Activated CD4-positive, CD25-positive, alpha-beta regulatory T cell treated with anti-CD3 and anti-CD28 coated beads, Interleukin-2, amount 50 U/mL, for 72 hours (primary cell): ENCODE measurements at places on chromosomes 2 and 18.

- no peak for DNase-seq
Measured at GRCh38 chr18:38444971-38445803, 879.6 kb upstream of the CELF4 start.

DNA sequence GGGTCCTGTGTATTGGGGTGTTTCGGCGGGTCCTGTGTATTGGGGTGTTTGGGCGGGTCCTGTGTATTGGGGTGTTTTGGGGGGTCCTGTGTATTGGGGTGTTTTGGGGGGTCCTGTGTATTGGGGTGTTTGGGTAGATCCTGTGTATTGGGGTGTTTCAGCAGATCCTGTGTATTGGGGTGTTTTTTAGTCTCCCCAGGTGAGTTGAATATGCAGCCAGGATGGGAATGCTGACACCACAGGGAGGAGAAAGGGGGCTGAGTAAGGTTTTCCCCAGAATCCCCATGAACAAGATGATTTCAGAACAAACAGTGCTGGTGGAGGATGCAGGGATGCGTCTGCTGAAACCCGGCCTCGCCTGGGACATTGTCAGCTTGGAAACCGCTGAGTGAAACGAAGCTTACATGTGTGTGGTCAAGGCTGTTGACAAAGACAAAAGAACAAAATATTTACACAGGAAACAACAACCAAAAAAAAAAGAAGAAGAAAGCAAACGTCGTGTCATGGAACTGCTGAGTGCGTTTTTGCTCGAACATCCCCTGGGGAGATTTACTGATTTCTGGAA is 88.5 kb upstream of the ODC1 start:
- no peak for DNase-seq

GRCh38 chr2:168561991-168562390 is 105.9 kb downstream of the CERS6 start:
- DNase-seq, result no peak

- no peak for DNase-seq
Measured at GRCh38 chr2:55309446-55309845, 40.4 kb upstream of the MTIF2 start.

GRCh38 chr2:70947556-70948184 is 12.0 kb downstream of the ATP6V1B1 start:
- DNase-seq, result no peak

GRCh38 chr2:191878548-191879279 is 31.8 kb upstream of the CAVIN2 start:
- no peak for DNase-seq

DNA sequence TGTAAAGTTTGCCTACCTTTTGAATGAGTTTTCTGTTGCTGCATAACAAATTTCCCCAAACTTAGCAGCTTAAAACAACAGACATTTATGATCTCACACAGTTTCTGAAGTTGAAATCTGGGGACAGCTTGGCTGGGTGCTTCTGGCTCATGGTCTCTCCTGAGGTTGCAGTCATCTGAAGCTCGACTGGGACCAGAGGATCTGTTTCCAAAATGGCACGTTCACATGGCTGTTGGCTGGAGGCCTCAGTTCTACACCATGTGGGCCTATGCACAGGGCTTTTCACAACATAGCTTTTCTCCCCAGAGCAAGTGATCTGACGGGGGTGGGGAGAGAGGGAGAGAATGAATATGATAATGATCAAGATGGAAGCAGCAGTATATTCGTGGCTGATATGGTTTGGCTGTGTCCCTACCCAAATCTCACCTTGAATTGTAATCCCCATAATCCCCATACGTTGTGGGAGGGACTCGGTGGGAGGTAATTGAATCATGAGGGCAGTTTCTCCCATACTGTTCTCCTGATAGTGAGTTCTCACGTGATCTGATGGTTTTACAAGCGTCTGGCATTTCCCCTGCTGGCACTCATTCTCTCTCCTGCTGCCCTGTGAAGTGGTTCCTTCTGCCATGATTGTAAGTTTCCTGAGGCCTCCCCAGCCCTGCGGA is 3.5 kb downstream of the RALB start:
- DNase-seq, result no peak

DNA sequence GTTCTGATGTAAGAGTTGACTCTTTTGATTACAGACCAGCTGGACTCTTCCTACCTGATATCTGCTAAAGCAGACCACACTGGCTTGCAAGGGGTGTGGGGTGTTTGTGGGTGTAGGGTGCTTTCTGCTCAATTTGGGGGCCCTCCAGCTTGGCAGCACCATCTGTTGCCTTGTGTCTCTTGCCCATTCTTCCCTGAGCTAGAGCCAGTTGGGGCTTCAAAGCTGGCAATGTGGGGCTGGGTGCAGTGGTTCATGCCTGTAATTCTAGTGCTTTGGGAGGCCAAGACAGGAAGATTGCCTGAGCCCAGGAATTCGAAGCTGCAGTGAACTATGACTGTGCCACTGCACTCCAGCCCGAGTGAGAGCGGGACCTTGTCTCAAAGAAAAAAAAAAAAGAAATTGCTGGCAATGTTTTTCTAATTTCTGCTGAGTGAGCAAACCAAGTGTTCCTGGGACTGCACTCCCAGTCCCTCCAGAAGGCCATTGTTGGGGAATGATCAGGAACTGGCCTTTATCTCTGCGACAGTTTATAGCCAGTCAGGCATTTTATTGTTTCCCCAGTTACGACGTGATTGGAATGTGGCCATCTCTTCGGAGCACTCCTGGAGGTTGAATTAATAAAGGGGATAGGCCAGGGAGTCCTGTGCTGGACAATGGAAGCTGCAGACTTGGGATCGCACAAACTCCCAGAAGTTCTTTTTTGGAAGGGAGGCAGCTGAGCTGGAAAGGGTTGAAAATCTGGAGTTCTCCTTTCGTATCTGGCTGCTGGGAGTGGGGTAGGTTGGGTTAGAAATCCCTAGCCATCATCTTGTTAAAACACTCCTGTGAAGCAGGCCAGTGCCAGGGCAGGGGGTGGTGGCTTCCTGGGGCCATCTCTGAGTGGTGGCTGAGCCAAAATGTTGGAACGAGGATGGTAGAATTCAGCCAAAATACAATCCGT is 57.2 kb downstream of the LIPG start:
- DNase-seq, result no peak

- DNase-seq, result no peak
Measured at GRCh38 chr2:221779614-221780067, 207.5 kb upstream of the EPHA4 start.

GRCh38 chr2:60439219-60439974 is 114.1 kb downstream of the BCL11A start:
- DNase-seq, result no peak

- no peak for DNase-seq
Measured at GRCh38 chr18:22391407-22392345, 26.0 kb downstream of the CTAGE1 start.

DNA sequence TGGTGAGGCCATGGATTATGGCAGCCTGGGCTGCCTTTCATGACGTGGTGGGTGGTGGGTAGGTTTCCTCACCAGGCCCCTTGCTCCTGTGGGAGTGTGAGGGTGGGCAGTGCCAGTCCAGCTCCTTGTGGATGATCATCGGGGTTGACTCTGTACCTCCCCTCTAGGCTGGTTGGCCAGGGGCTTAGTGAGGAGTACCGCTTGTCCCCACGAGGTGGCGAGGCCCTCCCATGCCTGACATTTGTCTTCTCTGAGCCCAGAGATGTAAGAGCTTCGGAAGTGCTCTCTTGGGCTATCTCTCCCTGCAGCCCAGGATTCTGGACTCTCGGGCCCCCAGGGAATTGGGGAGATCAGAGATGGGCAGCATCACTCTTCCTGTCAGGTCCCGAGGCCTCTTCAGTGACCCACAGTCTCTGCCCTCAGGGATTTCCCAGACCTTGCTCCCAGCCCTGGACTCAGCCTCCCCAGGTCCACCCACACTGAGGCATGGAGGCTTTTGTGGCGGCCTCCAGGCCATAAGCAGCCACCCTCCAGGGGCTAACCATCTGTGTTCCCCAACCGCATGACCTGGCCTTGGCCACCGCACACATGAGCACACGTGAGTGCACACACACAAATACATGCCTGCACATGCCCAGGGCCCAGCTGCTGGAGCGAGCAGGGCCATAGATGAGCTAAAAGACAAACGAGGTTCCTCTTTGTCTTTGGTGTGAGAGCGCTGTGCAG is 6.5 kb downstream of the SPR start:
- DNase-seq, result no peak

DNA sequence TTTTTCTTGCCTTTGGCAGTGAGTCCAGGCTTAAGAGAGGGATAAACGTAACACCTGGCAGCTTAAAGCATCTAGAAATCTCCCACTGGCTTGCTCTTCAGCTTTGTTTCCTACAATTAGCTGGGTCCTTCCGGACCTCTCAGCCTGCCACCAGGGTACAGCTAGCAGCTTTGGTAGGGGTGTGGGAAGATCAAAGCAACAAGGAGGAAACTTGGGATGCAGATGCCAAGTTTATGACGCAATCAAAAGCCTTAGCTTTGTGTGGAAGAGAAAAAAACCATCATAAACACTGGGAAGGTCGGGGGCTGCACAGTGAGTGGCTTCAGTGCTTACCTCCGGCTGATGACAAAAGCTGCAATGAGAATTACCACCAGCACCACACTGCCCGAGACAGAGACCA is 116.9 kb downstream of the EPHA4 start:
- no peak for DNase-seq

DNA sequence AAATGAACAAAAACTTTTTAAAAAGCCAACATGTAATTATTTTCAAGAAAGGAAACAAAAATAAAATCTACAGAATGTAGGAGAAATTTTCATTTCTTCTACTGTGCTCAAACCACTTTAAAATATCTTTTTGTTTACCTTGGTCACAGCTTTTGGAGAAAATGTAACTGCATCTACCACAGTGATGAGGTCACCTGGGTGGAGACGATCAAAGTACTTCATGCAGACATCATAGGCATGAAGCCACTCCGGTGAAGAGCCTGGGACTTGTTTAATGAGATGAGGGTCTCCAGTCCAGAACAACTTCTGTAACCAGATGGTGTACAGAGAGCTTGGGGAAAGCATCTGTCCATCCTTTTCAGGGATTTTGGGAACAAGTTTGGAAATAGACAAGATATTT is 285.8 kb downstream of the NBAS start:
- DNase-seq, result no peak

DNA sequence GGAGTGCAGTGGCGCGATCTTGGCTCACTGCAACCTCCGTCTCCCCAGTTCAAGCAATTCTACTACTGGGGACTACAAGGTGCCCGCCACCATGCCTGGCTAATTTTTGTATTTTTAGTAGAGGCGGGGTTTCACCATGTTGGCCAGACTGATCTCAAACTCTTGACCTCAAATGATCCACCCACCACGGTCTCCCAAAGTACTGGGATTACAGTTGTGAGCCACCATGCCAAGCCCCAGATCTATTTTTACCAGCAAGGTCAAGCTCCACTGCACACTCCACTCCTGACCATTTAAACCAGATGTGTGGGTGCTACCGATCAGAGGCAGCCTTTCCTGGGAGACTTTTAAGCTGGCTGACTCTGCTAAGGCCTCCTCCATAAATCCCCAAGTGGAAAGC is 67.5 kb upstream of the CD226 start:
- no peak for DNase-seq

DNA sequence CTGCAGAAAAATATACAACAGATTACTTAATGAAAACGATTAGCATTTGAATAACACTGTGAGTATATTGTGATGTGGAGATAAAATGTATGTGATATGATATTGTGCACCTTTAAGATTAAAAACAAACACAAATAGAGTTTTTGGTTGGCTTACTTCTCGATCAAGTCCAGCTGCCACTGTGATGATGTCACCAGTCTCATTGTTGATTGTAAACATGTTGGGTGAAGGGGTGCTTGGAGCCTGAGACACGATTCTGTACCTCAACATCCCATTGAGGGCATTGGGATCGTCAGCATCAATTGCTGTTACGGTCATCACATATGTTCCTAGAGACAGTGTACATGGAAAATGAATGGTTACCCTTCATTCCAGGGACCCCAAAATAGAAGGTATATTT is 174.1 kb downstream of the CDH2 start:
- DNase-seq, result no peak

- no peak for DNase-seq
Measured at GRCh38 chr2:102604769-102605168, 14.6 kb upstream of the SLC9A2 start.

- no peak for DNase-seq
Measured at GRCh38 chr2:65309699-65310098, 82.1 kb downstream of the ACTR2 start.

DNA sequence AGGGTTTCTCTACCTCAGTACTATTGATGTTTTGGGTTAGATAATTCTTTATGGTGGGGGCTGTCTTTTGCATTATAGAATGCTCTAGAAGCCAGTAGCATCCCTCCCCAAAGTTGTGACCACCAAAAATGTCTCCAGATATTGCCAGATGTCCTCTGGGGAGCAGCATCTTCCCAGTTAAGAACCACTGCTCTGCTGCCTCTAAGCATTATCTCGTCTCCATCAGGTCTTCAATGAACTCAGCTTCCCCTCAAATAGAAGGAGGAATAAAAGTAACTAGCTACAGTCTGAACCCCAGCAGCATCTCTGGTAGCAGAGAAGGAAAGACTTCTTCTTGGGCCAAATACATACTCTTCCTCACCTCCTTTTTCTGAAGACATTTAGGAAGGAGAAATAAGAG is 244.1 kb downstream of the AGPS start:
- no peak for DNase-seq

DNA sequence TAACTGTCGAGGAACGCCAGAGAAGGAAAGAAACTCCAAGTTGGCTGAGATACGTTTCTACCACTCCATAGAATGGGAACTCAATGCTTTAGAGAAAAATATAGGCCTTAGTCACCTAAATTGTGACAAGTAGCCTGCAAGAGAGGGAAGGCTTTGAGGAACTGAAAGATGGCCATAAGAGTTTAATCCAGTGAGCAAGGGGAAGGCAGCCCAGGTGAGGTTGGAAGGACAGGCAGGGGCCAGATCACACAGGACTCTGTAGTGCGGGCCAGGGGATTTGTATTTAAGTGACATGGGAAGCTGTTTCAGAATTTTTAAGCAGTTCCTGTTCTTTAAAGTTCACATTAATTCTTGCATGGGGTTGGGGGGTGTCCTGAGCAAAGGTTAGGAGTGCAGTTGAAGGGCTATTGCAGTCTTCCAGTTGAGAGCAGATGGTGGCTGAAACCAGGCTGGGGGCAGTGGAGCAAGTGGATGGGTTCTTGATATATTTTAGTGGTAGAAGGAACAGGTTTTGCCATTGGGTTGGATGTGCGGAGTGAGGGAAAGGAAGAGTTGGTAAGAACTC is 138.9 kb upstream of the PELI1 start:
- DNase-seq, result no peak

DNA sequence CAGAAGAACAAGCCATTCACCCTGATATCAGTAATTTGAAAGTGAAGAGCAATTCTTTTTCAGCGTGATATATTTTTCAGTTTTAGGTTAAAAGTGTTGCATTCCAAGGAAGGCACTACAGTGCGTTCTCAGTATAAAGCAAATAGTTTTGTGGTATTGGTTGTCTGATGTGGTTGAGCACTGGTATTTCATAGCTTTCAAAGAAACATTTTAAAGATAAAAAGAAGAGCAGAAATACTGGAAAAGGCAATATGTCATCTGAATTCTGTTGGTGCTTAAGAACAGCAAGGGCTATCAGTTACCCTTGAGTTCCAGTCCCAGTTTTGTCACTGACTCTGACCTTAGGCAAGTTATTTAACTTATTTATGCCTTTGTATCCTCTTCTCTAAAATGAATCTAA is 191.6 kb downstream of the BABAM2 start:
- no peak for DNase-seq
